ENCODE measurements at places on chromosomes 13 and 19.
A peak's percentile ranks its signal among the peaks of the same experiment; 100 is the strongest.

DNA sequence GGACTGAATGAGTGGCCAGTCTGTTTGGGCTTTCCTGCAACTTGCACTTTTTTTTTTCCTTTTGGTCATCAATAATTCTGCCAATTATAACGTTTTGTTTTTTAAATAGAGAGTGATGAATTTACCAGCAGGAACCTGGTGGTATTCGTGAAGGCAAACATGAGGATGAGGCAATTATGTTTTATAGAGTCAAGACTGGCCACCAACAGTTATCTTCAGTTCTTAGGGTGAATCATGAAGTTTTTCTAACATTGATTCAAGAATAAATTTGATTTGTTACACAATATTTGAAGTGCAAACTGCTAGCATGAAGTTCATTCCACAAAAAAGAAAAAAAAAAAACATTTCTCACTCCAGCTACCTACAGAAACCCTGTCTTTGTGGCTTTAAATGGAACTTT, 244.5 kb downstream of the SPRY2 start:
- DNase-seq = no peak

DNA sequence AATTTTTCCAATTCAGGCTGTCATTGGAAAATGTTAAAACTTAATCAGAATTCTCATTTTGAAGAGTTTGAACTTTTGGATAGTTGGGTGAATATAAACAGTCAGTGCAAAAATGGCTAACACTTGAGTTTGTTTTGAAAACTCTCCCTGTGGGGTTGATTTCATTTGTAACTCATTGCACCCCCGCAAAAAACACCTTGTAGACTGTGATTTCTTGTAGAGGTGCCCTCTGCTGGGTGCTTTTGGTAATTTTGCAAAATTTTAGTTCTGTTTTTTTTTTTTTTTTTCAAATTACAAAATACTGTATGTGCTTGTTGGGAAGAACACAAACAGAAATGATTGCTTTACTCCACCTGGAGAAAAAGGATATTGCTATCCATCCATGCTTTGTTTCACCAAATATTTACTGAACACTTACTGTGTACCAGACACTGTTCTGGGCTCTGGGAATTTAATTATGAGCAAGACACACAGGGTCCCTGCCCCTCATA, 28.2 kb upstream of the GPI start:
- DNase-seq = no peak

DNA sequence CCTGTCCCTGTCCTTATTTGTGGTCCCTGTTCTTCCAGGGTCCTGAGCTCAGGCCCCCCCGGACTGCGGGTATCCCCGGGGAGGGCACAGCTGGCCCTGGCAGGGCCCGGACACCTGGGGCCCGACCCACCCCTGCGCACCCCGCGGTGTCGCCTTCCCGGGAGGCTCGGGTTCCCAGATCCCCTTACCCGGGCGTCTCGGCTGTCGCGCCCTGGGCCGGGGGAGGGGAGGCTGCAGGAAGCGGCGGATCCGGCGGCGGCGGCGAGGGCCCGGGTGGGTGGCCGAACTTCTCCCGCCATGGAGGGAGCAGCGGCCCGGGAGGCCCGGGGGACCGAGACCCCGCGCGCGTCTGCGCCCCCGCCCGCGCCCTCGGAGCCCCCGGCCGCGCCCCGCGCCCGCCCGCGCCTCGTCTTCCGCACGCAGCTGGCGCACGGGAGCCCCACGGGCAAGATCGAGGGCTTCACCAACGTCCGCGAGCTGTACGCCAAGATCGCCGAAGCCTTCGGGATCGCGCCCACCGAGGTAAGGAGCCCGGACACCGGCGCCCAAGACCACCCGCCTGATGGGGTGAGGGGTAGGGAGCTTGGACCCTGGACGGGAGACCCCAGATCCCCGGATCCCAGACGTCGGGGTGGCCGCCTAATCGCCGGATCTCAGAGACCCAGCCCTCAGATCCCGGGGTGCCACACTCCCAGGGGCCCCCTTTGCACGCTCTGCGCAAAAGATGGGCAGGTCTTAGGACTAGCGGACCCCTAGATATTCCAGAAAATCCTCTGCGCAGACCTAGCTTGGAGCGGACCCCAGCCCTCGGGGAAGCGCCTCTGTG, at the start of gene GIPC3:
GIPC3 (plus strand) TSS at position 178 of the 826 bp plus-strand sequence; CDS start at position 298, 120 bp downstream.
- DNase-seq = no peak

DNA sequence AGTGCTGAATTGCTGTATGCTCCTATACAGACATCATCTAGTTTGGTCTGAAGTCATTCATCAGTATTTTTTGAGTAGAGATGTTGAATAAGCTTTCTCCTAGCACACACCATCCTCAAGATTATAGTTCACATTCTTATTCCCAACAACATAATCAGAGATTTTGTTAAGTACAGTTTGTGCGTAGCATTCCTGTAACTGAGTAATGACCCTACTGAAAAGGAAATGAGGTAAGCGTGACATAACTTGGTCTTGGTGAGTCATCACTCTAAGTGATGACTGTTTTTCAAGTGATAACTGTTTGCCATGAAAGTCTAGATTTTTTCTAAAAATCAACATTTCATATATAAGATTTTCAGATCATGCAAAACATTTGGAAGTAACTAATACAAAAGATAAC, 18.5 kb upstream of the FAM216B start:
- DNase-seq = no peak

DNA sequence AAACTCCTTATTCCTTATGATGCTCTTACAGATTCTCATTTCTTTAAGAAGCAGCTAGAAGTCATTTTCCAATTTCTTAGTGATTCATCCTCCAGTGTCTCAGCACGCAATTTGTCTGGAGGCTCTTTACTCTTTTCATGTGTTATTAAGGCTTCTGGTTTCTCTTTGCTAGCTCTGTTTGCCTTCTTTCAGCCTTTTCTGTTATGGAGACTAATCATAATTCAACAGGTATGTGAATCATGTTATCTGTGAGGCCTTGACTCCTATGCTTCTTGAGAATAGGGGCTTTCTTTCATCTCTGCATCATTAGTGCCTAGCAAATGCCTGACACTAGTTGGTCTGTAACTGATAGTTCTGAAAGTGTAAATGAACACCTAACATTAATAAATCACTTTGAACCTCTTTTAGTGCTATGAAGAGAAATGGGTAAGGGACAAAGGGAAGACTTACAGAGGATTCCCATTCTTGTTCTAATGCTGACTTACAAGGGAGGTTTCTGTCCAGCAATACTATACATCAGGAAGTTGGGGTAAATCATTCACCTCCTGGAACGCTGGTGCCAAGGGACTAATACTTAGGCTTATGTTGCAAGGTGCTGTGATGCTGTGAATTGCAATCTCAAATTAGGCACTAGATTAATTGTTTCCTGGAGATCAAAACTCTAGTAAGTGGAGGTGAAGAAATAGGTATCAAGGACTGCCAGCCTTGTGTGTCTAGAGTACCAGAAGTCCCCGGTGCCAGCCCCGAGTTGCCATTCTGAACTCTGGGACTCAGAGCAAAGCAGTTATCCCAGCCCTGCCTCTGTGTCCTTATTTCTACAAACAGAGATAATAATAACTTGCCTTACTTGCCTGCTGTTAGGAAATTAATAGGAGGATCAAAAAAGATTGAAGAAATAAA, 265.6 kb downstream of the DCLK1 start:
- no peak for DNase-seq

DNA sequence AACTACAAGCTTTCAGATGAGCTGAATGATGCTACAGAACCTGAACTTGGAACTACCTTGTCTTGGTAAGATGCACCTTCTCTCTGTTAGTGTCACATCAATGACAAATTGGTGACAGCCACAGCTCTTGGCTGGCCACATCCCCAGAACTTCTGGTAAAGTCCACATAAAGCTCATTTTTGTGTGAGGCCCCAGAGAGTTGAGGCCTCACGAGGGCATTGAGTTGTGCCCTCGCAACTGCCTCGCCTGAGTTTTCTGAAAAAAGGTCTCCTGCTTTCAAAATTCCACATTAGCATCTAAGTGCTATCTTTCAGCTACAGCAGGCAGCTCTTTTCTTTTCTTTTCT, 42.6 kb downstream of the MRPL57 start:
- no peak for DNase-seq

- peak; percentile 96 for DNase-seq
These were observed 1.2 kb downstream of the UTP14C start for GRCh38 chr13:52025475-52026245.

- no peak for DNase-seq
These were observed 4.0 kb downstream of the P2RY11 start for GRCh38 chr19:10115392-10116084.

GRCh38 chr19:39347332-39348164, 5.3 kb downstream of the SAMD4B start:
- no peak for DNase-seq

- no peak for DNase-seq
These were observed 4.5 kb downstream of the PPP1R12C start for GRCh38 chr19:55112777-55113569.

DNA sequence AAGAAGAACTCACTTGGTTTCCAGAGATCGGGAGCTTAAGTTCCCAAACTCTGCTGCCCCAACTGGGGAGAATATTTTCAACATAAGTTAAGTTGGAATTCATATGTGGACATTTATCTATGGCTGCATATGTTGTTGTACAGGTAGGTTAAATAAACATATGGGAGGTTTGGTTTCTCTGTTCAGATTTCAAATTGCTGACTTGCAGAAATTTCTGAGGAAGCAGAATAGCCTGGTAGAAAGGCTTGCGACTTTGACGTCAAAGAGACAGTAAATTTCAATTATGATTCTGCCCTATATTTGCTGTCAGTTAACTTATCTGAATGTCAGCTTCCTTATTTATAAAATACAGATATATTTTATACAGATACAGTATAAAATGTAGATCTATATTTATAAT, 40.0 kb upstream of the TPP2 start:
- DNase-seq = no peak

DNA sequence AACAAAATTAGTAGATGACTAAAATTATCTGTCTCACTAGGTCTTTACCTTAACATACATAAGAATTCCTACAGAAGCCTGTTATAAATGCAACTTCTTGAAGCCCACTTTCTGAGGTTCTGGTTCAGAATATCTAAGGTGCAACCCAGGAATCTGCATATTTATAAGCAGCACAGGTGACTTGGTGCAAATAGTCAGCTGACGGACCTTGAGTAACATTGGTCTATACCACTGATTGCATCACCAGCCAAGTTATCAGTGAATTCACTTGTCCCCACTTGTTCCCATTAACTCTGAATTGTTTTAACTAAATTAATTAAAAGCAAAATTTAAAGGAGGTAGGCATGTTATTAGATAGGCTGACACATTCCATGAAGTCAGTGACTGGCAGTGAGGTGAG, 109.9 kb downstream of the FRY start:
- no peak for DNase-seq

GRCh38 chr13:73325723-73326558, 267.1 kb downstream of the KLF5 start:
- DNase-seq = peak; percentile 34

DNA sequence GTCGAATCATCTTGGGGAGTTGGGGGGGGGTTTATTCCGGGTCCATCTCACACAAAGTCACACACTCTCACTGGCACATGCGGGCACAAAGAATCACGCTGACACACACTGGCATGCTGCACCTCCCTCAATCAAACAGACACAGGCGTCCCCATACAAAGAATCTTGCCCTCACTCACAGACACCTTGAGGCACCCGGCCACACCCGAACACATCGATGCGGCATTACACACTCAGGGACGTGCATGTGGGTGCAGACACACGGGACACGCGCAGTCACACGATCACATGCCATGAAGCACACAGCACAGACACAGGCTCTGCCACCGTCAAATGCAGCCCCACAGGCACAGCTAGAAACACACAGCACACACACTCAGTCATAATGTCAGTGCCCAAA, 7.8 kb downstream of the NFIX start:
- no peak for DNase-seq

GRCh38 chr19:48755084-48755641, at the start of gene FGF21:
Gene FGF21 (plus strand): TSS chr19:48755524. CDS start chr19:48756237, 713 bp downstream.
- DNase-seq = no peak

DNA sequence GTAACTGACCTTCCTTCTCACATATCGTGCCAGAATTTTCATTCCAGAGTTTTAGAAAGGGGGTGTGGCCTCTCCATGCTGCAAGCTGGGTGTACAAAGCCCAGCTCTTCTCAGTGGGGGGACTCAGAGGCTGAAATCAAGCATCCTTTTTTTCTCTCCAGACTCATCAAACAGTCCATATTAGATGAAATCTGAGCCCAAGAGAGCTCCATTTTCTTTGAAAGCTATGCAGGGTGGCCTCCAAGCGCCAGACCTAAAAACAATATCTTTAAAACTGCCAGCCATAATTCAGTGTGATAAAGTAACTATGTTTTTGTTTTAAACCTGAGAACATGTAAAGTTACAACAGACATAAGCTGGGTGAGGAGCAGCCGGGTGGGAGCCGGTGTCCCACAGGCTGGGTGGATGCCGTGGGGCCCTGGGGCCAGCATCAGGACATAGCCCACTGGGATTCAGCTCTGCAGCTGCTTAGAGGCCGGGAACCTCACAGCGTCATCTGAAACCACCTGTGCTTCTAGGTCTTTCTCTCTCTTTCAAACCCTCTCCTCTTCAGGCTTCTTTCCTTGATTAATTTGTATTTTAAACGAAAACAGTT, 249.2 kb downstream of the ZNF536 start:
- no peak for DNase-seq

- DNase-seq = no peak
These were observed 35.7 kb downstream of the ZSWIM4 start for GRCh38 chr19:13830741-13831536.

GRCh38 chr13:67369895-67370660, 139.9 kb upstream of the PCDH9 start:
- DNase-seq = no peak

- no peak for DNase-seq
These were observed 6.3 kb upstream of the IGSF23 start for GRCh38 chr19:44607049-44607448.

DNA sequence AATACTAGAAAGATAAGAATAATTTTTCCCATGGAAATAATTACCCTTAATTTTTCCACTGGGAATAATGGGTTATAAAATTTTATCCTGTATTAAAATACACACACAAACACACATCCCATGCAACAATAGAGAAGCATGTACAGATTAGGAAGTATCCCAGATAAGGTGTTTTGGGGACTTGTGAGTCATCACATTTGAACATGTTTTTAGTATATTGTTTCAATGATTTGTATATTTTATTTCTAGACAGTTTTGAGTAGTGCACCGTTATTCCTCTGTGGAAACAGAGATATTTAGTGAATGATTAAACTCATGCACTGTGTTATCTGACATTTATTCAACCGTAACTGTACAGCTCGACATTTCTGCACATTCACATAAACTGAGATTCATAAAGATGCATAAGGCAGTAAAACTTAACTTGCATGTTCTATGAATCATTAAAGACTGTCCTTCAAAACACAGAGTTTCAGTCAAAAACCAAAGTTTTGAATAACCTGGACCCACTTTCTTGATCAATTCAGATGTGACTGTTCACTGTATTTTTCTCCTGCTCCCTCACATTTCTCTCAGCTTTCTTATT, 30.1 kb downstream of the KLF12 start:
- DNase-seq = no peak

- DNase-seq = no peak
These were observed 3.0 kb upstream of the MATK start for GRCh38 chr19:3788996-3789778.

DNA sequence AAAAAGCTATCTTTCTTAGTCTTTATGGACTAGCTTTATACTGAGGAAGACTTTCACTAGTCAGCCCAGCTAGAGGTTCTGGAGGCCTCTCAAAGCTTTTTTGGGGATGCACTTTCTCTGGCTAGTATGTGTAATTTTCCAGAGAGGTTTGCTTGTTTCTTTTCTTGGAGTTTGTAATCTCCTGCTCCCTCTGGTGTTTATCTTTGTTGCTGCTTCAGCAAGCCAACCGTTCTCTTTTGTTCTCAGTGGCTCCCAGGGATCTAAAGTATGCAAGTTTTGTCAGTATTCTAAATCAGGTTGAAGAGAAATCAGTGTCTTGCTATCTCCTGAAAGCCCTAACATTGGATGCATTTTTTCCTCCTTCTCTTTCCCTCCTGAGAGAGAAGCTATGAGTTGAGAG, 121.1 kb upstream of the MYO16 start:
- DNase-seq = peak; percentile 2

Data from HepG2 (cell line).